ENCODE measurements at places on chromosomes 11 and 22.

- no peak for DNase-seq
These were observed 18.2 kb downstream of the ST14 start for GRCh38 chr11:130177782-130178181.

- DNase-seq, result no peak
These were observed 23.6 kb downstream of the XRRA1 start for GRCh38 chr11:74925281-74925680.

GRCh38 chr22:32864041-32864440, 62.5 kb downstream of the TIMP3 start:
- DNase-seq, result no peak

GRCh38 chr11:103436131-103436770, 327.0 kb downstream of the DYNC2H1 start:
- no peak for DNase-seq

DNA sequence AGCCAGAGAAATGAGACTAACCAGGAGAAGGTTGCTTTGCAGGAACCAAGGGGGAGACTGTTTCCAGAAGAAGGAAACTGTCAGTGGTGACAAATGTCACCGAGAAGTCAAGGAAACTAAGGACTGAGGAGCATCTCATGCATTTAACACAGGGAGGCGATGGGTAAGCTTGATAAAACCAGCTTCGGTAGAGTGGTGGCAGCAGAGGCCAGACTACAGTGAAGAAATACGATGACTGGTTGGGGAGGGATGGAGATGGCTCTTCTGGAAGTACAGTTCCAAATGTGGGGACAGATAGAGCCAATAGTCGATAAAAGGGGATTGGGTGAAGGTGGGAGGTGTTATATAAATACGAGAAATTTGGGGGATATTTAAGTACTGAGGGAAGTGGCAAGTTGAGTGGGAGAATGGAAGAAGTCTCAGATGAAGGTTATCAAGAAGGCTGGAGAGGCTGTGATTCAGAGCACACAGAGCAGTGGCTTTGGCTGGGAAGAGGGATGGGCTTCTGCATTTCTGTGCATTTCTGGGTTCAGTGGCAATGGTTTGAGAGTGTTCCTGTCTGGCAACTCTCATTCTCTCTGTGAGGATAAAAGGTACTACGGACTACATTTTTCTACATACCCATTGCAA, 29.2 kb downstream of the SC5D start:
- DNase-seq, result no peak

- no peak for DNase-seq
These were observed 93.0 kb downstream of the ME3 start for GRCh38 chr11:86579406-86579731.

- no peak for DNase-seq
These were observed 27.1 kb downstream of the HPS5 start for GRCh38 chr11:18294862-18295261.

- no peak for DNase-seq
These were observed 82.9 kb downstream of the OSBP2 start for GRCh38 chr22:30777587-30777986.

DNA sequence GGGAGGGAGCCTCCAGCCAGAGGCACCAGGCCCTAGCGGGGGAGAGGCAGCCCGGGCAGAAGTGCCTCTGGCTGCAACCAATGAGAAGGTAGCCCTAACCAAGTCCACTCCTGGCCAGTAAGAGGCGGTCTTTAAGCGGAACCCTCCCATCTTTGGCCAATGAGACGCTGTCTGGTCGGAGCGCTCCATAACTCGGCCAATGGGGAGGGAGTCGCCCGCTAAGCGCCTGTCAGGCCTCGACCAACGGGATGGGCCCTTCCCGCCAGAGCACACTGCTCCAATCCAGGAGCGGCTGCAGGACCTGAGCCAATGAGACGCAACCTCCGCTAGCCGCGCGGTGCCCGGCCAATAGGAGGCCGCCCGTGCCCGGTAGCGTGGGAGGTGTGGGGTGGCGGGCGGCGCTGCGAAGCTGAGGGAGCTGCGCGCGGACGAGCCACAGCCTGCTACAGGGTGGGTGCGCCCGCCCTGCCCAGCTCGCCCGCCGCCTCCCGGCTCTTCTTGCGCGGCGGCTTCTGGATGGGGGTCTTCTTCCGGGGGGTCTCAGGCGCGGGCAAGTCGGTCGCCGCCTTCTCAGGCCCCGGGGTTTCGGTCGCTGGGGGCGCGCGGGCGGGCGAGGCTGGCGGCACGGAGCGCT, 12.6 kb downstream of the SCARF2 start:
- DNase-seq, result no peak

- DNase-seq, result no peak
These were observed 29.7 kb upstream of the IGLL5 start for GRCh38 chr22:22857607-22858558.

DNA sequence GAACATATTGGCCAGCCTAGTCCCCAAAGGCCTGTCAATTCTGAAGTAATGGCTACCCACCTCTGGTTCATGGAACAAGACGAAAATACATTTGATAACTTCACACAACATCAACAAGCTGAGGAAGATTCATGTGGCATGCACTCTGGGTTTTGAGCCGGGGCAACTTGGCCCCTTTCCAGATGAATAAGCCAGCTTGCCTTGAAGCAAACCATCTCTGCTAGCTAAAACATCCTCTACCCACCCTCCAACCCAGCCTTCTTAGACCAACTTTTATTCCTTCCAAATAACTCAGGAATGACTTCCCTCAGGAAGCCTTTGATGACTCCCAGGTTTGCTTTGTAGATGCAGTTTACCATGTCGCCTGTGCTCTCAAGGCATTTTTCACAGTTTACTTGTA, 94.4 kb downstream of the SLC1A2 start:
- peak; percentile 66 for DNase-seq

DNA sequence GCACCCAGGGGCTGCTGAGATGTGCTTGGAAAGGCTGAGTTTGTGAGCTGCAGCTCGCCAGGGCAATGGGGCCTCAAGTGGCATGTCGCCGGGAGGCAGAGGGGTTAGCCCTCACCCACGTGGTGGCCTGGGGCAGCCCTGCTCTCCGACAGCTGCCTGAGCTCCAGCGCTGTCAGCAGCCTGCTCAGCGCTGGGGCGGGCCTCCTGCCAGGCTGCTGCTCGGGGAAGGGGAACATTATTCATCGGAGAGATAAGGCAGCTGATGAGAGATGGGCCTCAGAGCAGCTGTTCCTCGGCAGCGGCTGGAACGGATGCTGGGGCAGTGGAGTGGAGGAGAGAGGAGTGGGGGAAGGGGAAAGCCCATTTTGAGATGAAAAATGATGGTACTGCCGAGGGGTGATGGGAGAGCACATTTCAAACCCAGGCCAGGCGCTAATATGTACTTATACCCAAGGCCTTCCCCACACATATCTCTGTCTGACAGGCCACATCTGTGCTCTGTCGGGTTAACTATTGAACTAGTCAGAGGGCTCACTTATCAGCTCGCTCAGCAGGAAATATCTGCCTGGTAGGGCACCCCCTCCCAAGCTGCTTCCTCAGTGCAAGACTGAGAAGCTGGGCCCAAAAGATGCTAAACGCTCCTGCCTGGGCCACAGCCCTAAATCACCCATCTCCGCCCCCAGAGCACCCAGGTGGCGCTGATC, 79.5 kb downstream of the TIMP3 start:
- DNase-seq, result peak; percentile 42

GRCh38 chr11:73236205-73236765, 18.2 kb downstream of the P2RY2 start:
- no peak for DNase-seq

- DNase-seq, result no peak
These were observed 18.6 kb upstream of the ARAP1 start for GRCh38 chr11:72770799-72771198.

GRCh38 chr11:66915866-66916265, 42.3 kb downstream of the PC start:
- no peak for DNase-seq

GRCh38 chr11:10301656-10302358, 3.1 kb upstream of the ADM start:
- peak; percentile 89 for DNase-seq

DNA sequence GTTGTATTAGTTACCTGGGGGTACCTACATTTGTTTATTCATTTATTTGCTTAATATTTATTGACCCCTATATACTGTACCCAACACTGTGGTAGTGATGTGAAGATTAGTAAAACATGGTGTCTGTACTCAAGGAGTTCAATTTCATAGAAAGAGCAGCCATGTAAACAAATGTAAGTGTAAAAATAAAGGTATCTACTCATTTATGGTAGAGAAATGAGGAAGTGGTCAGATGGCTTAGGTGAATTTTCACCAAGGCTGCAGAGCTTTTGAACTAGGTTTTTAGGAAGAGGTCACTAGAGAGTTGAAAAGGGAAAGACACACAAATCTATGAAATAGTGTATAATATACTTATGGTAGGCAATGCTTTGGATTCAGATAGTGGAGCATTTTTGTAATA, 11.1 kb downstream of the CTR9 start:
- no peak for DNase-seq

DNA sequence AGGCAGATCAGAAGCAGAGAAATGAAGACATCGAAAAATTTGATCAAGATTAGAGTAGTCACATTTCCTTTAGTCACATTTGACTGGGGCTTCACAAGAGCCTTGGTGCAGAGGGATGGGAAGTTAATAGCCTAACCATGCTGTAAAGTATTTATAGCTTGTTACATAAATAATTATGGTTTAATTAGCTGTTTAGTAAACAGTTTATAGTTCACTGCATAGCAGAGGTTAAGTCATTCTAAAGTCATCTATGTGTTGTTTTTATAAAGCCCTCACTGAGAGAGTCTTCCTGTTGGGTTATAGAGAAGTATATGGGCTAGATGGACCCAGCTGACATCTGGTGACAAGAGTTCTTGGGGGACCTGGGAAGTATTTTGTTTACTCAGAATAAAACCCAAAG, 47.1 kb downstream of the INSC start:
- no peak for DNase-seq

GRCh38 chr11:74847895-74848294, 99.2 kb downstream of the RNF169 start:
- no peak for DNase-seq

DNA sequence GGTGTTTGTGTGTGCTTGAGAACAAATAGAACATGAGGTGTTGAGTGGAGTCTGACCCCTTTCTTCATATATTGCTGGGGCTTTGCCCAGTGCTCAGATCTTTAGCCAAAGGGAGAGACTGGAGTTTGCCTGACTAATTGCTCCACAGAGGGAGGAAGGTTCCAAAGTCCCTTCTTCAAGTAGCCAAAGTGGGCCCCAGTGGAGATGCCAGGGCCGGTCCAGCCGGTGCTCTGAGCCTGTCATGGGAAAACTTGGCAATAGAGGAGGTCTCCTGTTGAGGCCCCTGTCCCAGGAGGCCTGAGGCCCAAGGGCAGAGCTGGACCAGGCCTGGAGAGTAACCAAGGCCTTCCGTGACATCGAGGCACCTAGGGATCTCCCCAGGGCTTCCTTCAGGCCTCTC, 112.3 kb downstream of the DSCAML1 start:
- no peak for DNase-seq

DNA sequence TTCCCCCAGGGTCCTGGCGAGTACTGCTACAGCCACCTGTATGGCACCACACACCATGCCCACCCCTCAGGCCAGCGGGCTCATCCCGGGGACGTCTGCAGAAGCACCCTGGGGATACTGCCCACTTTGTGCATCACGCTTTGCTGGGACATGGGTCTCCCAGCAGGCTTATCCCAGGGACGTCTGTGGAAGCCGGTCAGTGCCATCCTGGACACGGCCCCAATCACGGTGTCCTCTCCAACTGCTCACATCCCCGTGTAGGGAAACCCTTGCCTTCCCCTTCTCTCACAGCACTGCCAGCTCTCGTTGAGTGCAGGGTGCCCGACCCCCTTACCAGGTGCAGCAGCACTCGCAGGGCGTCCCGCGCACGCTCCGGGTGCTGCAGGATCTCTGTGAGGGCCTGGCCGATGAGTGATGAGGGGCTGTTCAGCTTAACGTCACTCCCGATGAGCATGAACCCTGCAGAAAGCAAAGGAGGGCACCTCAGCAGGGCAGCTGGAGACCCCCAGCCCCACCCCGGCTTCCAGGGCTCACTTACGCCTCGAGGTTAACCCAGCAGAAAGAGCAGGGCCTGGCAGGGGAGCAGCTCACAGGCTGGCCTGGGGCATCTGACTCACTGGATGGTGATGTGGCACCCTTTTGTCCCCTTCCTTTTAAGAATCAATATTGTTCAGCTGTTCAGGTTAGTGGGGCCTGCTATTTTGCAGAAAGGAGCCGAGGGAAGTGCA, 76.9 kb upstream of the PITPNB start:
- DNase-seq, result no peak

DNA sequence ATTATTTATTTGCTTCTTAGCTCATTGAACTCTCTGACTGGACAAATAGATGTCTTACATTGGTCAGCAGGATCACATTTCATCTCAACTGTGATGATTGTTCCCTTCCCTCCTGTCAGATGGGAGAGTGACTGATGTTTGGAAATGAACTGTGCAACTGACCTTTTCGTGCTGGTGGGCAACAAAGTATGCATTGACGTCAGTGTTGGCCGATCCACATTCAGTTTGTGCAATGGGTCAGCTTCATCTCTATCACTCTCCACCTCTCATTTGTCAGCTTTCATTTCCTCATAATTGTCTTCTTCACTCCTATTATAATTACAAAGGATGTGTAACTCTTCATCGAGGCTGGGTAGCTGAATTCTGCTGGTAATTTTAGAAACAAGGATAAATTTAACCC, 71.3 kb downstream of the PPP2R1B start:
- DNase-seq, result no peak

DNA sequence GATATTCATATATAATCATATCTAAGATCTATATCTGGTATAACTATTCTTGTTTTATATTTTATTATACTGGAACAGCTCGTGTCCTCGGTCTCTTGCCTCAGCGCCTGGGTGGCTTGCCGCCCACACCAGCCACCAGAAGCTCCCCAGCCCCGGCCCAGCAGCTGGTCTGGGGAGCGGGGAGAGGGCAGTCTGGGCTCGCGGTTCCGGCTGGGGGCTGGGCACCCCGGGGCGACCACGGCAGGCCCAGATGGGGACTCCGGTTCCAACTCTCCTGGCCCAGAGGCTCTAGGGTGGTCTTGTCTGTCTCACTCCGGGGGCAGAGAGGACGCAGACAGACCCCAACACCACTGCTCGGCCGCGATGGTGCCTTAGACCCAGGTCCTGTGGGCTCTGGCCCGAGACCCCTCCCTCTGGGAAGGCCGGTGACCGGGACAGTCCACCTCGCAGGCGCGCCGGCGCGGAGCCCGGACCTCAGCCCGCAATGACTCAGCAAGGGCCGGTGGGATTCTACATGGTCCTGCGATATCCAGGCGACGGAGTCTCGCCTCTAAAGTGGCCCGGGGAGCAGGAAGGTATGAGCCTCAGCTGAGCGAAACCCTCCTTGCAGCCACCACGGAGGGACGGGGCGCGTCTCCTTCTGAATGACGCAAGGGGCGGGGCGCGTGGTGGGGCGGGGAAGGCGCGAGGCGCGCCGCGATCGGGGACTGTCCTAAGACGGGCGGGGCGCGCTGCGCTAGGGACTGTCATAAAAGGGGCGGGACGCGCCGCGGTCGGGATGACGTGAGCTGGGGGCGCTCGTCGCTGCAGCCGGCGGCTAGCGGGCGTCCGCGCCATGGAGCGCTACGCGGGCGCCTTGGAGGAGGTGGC, at the start of gene DGCR6:
TSS of gene DGCR6 (plus strand) at position 781 of the 870 bp plus-strand sequence. CDS start at position 836, 55 bp downstream.
- DNase-seq, result no peak

DNA sequence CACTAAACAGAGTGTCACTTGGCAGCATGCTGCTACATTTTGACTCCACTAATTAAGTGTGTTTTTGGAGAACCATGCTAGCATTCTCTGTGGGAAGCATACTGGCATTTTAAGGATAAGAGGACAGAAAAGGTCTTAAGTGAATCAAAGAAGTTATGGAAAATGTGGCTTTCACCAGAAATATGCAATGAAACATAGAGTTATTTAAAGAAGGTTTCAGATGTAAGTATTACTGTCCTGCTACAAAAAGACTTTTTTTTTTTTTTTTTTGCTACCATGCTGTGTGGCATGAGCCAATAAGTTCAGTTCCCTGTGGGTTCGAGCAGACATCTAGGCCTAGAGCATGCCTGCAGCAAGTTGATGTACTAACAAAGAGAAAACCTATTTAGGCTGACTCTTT, 187.6 kb downstream of the MSANTD4 start:
- no peak for DNase-seq

All from fibroblast of skin of back (primary cell).